ENCODE measurements at places on chromosomes 2 and 18.

DNA sequence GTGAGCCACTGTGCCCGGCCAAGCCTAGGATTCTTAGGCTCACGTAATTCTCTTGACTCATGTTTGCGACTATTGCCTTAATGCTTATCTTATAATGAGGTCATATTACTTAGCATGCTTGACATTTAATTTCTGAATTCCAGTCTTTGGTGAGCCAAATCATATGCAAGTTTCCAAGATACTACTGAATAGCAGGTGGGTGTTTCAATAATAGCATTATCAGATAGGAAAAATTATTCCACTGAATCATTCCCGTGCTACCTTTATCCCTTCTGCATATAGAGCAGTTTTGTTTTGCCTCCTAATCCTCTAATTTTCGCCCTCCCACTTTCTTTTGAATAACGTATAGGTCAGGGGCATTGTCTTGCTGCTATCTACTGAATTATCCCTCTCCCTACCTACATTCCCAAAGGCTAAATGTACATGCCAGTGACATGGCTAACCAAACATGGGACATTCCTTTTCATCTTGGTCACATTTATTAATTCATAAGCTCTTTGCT, 4.9 kb downstream of the DAW1 start:
- DNase-seq = no peak

- DNase-seq = no peak
These were observed 250.4 kb upstream of the DSEL start for GRCh38 chr18:67766930-67767329.

- DNase-seq = no peak
These were observed 13.8 kb upstream of the ALLC start for GRCh38 chr2:3644246-3644525.

GRCh38 chr2:68107475-68107874, 44.7 kb upstream of the C1D start:
- no peak for DNase-seq

DNA sequence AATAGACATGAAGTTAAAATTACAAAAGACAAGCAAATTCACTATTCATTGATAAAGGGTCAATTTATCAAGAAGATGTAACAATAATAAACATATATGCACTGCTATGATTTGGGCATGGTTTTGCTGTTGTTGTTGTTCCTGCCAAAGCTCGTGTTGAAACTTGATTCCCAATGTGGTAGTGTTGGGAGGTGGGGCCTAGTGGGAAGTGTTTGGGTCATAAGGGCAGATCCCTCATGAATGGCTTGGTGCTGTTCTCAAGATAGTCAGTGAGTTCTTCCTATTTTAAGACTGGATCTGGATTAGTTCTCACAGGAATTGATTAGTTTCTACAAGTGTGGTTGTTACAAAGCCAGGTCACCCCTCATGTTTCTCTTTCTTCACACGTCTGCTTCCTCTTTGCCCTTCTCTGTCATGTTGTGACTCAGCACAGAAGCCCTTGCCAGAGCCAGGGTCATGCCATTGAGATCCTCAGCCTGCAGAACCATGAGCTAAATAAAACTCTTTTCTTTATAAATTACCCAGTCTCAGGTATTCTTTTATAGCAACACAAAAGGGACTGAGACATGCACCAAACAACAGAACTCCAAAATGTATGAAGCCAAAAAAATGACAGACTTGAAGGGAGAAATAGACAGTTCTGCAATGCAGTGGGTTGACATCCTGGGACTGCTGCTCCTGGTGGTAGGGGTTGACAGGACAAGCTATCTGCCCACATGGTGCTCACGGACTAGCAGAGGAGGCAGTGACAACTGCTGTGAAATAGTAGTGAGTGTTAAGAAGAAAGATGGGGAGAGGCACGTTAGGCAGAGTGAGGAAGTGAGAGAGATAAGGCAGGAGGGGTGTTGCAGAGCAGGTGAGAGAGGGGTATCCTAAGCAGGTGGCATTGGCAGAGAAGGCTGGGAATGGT, 18.6 kb upstream of the SKA1 start:
- no peak for DNase-seq

DNA sequence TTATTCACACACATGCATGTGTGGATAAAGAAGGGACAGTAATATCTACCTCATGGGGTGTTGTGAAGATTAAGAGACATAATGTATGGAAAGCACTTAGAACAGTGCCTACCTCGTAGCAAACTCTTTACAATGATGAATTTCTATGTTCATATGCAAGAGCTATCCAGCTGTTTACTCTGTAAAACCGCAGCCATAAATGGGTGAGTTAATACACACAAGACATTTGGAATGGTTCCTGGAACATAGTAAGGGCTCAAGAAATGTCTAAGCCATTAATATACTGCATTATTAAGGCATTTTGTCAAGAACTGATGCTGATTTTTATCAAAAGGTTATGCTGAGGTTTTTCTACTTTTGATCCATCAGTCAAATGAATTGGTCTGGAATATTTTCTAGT, 1076.2 kb downstream of the TSN start:
- no peak for DNase-seq

DNA sequence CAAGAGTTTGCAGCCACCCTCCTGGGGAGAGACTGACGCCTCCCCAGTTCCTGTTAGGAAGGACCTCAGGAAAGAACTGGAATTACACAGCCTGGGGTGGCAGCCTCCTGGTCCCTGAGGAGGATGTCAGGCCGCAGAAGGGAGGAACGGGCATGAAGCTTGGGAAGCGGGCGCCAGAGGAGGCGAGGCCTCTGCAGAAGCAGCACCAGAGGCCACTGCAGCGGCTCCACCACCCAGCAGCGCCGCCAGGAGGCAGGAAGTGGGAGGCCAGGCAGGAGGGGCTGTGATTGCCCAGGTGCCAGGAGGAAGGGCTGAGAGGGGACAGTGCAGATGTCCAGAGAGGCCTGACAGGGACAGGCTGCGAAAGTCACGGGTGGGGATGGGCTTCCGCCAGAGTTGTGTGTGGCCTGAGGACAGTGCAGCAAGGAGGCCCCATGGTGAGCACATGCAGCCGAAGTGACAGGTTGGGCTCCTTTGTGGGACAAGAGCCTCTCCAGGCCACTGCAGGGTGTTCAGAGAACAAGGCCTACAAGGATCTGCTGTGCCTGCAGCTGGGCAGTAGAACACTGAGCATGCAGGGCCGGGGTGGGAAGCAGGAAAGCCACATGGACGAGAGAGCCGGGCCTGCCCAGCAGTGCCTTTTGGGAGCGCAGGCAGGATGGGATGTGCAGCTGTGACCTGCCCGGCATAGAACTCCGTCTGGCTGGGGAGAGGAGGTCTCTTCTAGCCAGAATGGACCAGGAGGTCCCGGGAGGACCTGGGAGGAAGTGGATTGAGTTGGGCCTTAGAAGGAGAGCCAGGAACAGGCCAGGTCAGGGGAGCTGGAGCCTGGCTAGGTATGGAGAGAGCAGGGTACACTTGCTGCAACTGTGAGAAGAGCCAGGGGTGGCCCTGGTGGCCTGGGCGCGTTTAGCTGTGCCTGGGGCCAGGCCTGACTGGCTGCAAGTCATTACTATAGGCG, 39.1 kb upstream of the ALPP start:
- no peak for DNase-seq

- no peak for DNase-seq
These were observed 169.1 kb upstream of the TRIB2 start for GRCh38 chr2:12547566-12548170.

DNA sequence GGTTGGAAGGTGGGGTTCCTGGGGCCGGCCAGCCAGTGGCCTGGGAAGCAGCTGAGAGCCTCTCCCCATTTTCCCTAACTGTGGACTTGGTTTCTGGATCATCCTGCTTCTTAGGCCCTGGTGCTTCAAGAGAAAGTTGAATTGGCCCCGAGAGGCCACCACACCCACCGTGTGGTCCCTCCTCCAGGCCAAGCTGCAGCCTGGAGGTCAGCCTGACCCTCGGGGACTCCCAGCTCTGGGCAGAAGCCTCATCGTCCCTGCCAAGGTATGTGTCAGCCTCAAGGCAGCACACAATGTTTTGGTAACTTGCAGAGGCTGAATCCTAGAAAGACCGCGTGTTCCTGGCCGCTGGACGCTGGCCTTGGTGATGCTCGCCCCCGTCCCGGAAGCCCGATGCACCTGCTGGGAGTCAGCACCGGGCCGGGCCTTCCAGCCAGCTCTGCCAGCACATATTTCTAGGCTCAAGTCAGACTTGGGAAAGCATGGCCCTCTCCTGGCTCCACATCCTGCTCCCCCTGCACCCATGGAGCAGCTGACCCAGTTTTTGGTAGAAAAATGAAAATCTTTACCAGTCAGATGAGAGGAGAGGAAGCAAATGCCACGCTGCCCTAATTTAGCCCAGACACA, 72.6 kb downstream of the ACTR2 start:
- DNase-seq = no peak

All from stimulated activated CD4-positive, alpha-beta T cell treated with anti-CD3 and anti-CD28 coated beads, Interleukin-1b, Interleukin-23, amount 100 ng/mL, for 1 hour (primary cell).